ENCODE measurements at places on chromosomes 6 and 20. TPM values are rescaled to one million over a fixed set of nuclear protein-coding genes. Genes with fewer than 3 reads are reported as not detected.

DNA sequence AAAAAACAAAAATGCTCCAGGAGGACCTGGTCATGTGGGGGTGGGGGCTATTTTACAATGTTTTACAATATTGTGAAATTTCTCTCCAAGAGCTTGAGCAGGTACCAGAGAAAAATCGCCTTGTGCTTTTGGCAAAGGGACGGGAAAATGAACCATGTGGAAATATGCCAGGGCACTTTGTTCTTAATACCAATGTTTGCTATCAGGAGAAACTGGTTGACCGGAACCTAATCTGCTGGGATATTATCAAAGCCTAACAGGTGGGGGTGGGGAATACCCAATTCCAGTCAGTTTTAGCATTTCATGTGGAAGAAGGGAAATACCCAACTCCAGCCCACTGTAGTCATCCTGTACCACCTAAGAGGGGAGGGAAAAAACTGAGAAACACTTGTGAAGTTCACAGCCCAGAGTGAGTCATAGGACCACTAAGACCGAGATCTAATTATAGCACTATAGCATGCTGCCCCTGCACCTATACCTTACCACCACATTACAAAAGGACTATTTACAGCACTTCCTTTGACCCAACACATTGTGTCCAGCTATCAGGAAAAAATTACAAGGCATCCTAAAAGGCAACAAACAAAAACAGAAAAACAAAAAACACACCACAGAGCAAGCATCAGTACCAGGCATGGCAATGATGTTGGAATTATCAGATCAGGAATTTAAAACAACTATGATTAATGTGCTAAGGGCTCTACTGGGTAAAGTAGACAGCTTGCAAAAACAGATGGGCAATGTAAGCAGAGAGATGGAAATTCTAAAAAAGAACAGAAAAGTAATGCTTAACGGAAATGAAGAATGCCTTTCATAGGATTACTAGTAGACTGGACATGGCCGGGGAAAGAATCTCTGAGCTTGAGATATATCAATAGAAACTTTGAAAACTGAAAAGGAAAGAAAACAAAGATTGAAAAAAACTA, 84.1 kb upstream of the POPDC3 start:
- no peak overlapping the region for H3K4me3 ChIP-seq
- H3K4me1 ChIP-seq: no peaks in the 10 kb centered on the region
- H3K27me3 ChIP-seq: no peaks in the 10 kb centered on the region
- no peak overlapping the region for H3K27ac ChIP-seq
- no peak for DNase-seq

GRCh38 chr20:41769592-41770018, 151.4 kb upstream of the CHD6 start:
- H3K27ac ChIP-seq: no peak overlapping the region
- H3K27me3 ChIP-seq: peaks cover 8% of the 10 kb centered on the region
- H3K4me1 ChIP-seq: no peaks in the 10 kb centered on the region
- no peak overlapping the region for H3K4me3 ChIP-seq
- no peaks in the 10 kb centered on the region for H3K36me3 ChIP-seq

- no peak for DNase-seq
- peaks cover 5% of the 10 kb centered on the region for H3K4me1 ChIP-seq
- H3K36me3 ChIP-seq: no peaks in the 10 kb centered on the region
- H3K27me3 ChIP-seq: no peaks in the 10 kb centered on the region
- no peak overlapping the region for H3K4me3 ChIP-seq
- H3K27ac ChIP-seq: no peak overlapping the region
Measured at GRCh38 chr6:138682704-138683527, 90.7 kb upstream of the CCDC28A start.

- H3K36me3 ChIP-seq: no peaks in the 10 kb centered on the region
- DNase-seq: no peak
- H3K27me3 ChIP-seq: no peaks in the 10 kb centered on the region
Measured at GRCh38 chr6:37160922-37161778, 8.8 kb upstream of the PIM1 start.

DNA sequence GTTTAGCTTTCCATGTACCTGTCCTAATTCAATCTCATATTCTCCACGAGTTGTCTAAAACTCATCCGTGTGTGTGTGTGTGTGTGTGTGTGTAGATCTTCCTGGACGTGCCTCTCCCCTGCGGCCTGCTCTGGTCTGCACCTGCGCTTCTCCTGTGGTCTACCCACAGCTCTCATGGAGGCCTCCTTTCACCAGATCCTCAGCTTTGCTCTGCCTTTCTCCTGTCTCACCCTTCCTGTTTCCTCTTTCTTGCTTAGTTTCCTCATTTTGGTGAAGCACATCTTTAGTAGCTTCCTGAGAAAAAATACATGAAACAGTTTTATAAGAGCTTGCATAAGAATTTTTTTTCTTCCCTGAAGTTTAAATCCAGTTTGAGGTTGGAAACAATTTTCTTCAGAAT, 18.1 kb downstream of the SLX4IP start:
- H3K36me3 ChIP-seq: no peaks in the 10 kb centered on the region
- no peaks in the 10 kb centered on the region for H3K27me3 ChIP-seq
- H3K27ac ChIP-seq: no peak overlapping the region
- DNase-seq: no peak
- no peak overlapping the region for H3K4me3 ChIP-seq

- no peaks in the 10 kb centered on the region for H3K27me3 ChIP-seq
- no peaks in the 10 kb centered on the region for H3K4me1 ChIP-seq
- H3K4me3 ChIP-seq: no peak overlapping the region
- DNase-seq: no peak
- H3K36me3 ChIP-seq: peaks cover 94% of the 10 kb centered on the region
Measured at GRCh38 chr6:152209211-152209610, 401.7 kb downstream of the ESR1 start.

GRCh38 chr6:20875369-20875963, 341.2 kb downstream of the CDKAL1 start:
- no peaks in the 10 kb centered on the region for H3K27me3 ChIP-seq
- H3K4me1 ChIP-seq: peaks cover 10% of the 10 kb centered on the region
- H3K27ac ChIP-seq: no peak overlapping the region
- DNase-seq: no peak
- H3K4me3 ChIP-seq: no peak overlapping the region

Gene CST7
- total RNA-seq: 11.7 TPM

Gene OPRL1
- 2.6 TPM for total RNA-seq

Gene TUBB2B
- total RNA-seq: 0.59 TPM

Gene RBPJL
- not detected for total RNA-seq
